AG10803 (cell line): ENCODE measurements at places on chromosomes 11 and 22.

DNA sequence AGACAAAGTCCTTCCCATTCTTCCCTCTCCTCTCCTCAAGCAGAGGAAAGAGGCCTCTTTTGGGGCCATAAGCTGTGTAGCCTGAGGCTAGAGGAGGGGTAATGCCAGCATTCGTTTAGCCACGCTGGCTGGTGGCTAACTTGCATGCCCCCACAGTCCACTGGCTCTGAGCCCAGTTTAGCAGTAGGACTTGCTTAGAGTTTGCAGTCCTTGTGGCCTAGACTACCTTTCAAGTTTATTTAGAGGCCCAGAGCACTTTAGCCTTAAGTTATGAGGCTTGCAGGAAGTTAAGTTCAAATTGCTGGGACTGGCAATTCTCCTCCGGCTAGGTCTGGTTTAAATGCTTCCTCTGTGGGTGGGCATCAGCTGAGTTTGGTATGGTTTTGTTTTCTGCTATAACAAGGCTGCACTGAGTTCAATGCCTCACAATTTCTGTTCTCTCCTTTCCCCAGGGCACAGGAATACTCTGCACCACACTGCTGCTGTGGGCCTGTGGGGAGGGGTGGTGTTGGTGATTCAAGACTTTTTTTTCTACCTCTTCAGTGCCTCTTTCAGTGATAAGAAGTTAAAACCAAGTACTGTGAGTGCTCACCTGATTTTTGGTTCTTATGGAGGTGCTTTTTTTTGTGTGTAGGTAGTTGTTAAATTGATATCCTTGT, 281.0 kb upstream of the C11orf87 start:
- no peak for DNase-seq

DNA sequence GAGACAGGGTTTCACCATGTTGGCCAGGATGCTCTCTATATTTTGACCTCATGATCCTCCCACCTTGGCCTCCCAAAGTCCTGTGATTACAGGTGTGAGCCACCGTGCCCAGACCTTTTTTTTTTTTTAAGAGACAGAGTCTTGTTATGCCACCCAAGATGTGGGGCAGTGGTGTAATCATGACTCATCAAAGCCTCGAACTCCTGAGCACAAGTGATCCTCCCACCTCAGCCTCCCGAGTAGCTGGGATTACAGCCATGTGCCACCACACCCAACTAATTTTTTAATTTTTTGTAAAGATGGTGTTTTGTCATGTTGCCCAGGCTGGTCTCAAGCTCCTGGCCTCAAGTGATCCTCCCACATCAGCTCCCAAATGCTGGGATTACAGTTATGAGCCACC, 37.9 kb downstream of the IZUMO1R start:
- no peak for DNase-seq

- DNase-seq, result peak; percentile 20
These were observed 21.7 kb downstream of the TPST2 start for GRCh38 chr22:26568207-26568706.

DNA sequence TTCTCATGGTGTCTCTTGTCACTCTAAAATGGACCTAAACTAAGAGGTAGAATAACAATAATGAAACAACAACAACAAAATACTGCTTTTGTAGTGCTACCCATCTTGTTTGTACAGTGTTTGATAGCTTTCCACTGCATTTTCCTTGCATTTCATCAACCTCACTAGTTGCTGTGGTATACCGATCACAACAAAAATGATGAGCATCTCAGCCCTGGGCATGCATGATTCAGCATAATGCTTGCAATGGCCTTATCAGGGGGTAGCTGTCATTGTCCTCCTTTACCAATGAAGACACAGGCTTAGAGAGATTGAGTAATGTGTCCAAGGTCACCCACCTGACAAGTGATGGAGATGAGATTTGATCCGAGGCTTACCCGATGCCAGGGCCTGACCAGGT, 682.5 kb downstream of the NTM start:
- DNase-seq, result peak; percentile 63

DNA sequence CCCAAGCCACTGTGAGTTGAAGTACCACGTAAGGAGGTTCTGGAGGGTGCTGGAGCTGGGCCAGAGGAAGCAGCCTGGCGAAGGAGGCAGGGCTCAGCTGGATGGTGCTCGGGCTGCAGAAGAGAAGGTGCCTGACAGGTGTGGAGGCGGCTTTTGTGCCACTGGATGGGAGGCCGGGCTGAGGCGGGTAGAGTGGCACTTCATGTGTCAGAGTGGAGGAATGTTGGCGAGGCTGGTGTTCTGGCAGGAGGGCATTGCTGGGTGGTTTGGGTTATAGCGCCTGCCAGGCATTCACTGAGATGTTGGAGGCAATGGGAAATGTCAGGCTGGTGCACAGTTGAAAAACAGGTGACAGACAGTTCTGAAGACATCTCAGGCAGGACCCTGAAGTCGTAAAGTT, 24.2 kb downstream of the UBE2L3 start:
- no peak for DNase-seq
